Esophagus squamous epithelium (tissue), 5 donors: ENCODE measurements at places on chromosomes 4 and X.

DNA sequence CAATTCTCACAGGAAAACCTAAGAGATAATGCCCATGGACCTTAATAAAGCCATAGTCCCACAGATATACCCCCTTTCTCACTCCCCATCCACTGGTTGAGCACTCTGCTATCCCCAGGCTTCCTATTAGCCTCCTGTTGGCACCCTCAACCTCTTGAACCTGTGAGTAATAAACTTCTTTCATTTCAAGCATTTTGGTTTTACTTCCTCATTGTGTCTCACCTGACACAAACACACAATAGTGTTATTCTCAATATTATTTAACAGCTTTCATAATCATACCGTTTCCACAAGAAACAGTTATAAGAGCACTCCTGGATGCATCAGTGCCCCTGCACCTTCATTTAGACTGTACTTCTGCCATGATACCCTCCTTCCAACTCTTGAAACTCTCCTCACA is 56.8 kb downstream of the TRPC5 start:
- DNase-seq, result no peak

- no peak for DNase-seq
Measured at GRCh38 chrX:135549519-135549918, 29.1 kb downstream of the INTS6L start.

- no peak for DNase-seq
Measured at GRCh38 chrX:4935401-4935800, 1222.0 kb upstream of the PRKX start.

GRCh38 chr4:143021384-143021783 is 163.3 kb upstream of the USP38 start:
- no peak for DNase-seq

DNA sequence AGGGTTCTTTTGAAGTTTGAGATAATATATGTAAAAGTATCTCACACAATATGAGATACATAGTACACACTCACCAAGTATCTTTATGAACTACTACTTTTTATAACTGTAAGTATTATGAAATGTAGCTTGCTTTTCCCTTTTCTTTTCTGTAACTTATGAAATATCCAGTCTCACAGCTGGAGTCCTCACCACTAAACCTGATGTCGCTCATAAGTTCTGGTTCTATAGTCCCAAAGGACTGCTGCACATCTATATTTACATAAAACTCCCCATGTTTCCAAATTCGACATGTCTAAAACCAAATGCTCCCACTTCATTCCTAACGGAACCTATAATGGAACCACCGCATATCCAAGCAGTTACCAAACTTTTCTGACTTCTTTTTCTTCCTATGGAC is 186.5 kb upstream of the SLC7A11 start:
- DNase-seq, result no peak

DNA sequence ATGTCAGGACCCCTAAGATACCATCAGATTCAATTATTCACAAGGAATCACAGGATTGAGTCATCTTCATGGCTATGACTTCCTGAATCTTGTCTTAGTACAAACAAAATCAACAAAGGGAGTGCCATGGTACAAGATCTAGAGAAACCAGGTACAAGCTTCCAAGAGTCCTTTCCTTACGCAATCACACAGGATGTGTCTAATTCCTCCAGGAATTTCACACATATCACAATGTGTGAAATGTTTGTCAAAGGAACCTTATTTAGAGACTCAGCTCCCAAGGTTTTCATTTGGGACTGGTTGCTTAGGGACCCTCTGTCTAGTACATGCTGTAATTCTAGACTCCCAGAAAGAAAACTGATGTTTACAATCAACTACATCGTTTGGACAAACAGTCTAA is 83.0 kb downstream of the MAB21L2 start:
- no peak for DNase-seq

GRCh38 chr4:156537286-156537685 is 434.3 kb downstream of the PDGFC start:
- no peak for DNase-seq

GRCh38 chrX:30893206-30893605 is 4.2 kb upstream of the TAB3 start:
- no peak for DNase-seq

- DNase-seq, result no peak
Measured at GRCh38 chr4:176789955-176790354, 2.8 kb downstream of the VEGFC start.

DNA sequence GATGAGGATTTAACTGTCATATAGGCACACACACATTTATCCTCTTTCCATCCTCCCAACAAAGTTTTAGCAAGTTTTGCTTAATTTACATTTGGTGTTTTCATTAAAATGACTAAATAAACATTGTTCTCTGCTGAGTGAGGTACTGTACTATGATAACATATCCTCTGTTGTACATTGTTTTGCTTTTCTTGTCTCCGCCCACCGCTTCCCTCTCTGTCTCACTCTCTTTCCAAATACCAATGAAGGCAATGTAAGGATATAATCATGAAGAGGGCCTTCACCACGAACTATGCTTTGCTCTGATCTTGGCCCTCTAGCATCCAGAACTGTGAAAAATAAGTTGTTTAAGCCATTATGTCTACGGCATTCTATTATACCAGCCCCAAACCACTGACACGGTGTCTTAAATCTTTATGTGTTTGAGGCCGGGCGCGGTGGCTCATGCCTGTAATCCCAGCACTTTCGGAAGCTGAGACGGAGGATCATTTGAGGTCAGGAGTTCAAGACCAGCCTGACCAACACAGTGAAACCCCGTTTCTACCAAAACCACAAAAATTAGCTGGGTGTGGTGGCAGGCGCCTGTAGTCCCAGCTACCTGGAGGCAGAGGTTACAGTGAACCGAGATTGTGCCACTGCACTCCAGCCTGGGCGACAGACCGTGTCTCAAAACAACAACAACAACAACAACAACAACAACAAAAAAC is 65.3 kb downstream of the HPRT1 start:
- DNase-seq, result no peak

DNA sequence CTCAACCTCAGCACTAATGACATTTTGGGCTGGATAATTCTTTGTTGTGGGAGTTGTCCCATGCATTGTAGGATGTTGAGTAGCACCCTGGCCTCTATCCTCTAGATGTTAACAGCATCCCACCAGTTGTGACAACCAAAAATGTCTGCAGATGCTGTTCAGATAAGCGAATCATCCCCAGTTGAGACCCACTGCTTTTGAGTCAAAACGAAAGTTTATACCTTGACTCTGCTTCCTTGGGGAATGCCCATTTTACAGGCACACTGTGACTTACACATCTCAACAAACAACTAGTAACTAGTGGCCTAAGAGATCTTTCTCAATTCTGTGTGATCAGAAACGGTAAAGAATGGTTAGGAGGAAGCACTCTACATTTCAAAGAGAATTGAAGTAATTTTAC is 37.0 kb downstream of the SEPSECS start:
- no peak for DNase-seq

DNA sequence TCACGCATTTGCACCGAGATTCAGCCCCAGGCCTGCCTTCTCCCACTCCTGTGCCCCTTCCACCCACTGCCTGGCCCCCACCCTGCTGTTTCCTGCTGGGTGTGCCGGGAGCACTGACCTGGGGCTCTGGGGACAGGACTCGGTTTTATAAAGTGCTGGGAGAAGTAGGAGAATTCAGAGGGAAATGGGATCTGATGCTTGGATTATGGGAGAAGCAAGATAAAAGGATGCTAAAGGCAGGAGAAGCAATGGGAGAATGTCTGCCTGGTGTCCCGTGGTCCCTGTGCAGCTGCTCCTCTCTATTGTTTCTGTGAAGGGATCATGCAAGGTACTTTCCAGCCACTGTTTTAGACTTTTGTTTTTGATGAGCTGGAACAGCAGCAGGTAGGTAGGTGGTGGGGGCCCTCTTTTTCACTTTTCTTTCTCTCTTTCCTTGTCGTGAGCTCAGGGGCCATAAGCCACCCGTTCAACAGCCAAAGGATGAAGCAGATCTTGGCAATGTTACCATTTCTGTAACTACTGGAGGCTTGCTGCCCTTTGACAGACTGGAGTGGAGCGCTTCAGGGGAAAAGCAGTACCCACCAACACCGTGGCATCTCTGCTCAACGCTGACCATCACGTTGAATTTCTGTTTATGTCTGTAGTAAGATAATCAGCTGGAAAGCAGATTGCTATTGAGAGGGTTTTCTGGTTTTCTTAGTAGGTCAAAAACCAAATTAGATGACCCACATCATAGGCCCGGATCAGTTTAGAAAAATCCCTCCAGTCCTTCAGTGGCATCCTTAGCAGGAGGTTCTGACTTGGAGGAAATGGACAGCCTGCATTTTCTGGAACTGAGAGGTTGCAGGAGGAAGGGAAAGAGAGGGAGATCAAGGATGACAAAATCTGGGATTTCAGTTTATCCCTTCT is 63.8 kb upstream of the ENPP6 start:
- DNase-seq, result no peak

GRCh38 chr4:122764821-122765215 is 32.3 kb downstream of the BBS12 start:
- no peak for DNase-seq

DNA sequence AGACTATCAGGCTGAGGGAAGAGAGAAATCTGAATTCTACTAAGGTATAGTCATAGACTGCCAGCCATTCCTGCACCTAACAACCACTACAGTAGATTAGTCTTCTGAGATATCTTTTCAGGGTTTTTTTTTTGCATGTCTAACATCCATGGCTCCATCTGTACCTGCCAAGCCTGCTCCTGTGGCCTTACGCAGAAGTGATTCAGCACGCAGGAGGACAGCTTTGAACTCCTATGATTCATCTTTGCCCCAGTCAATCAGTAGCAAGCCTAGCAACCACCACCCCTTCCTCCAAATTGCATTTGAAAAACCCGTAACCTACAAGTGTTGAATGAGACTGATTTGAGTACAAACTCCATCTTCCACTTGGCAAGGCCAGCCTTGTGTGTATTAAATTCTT is 520.7 kb upstream of the HS3ST1 start:
- DNase-seq, result no peak

DNA sequence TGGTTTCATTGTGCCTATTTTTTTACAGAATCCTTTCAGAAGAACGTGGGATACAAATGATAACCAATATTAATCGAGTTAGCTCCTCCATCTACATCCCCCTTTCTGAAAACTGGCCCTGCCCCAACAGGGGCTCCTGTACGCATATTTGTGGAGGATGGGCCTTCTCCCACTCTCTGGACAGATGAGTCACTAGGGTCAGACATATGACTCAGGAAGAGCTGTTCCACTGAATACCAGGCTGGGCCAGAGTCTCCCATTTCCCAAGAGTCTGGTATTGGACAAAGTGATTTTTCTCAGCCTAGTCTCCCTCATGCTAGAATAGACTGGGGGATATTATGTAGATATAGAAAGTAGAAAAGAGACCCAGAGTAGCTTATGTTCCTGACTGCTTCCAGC is 142.4 kb downstream of the TSPAN5 start:
- no peak for DNase-seq

GRCh38 chrX:9519546-9520216 is 54.8 kb downstream of the TBL1X start:
- no peak for DNase-seq

GRCh38 chr4:17033768-17034181 is 135.3 kb upstream of the LDB2 start:
- no peak for DNase-seq

- no peak for DNase-seq
Measured at GRCh38 chr4:4849106-4849505, 10.4 kb upstream of the MSX1 start.

DNA sequence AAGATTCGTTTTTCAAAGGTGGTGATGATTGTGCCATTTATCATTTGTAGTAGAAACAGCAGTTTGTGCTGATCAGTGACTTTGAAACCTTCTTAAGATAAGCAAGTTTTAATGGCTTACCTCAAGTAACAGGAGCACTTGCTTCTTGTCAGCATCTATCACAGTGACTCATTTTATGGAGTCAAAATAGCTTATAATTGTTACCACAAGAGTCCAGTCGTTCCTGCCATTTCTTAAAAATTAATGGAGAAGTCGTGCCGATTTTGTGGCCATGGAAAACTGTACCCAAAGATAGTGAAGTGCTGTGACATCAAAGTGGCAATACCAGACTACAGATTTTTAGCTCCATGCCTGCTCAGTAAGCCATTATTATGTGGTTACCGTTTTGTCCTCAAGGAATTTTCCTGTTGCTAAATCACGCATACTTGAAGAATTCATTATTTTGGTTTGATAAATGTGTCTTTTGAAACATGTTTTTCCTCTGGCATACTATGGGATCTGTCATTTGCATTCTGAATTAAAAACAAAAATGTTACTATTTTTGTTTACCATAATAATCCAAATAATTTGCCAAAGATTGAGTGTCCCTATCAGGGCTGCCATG is 129.9 kb downstream of the CBR4 start:
- DNase-seq, result no peak

DNA sequence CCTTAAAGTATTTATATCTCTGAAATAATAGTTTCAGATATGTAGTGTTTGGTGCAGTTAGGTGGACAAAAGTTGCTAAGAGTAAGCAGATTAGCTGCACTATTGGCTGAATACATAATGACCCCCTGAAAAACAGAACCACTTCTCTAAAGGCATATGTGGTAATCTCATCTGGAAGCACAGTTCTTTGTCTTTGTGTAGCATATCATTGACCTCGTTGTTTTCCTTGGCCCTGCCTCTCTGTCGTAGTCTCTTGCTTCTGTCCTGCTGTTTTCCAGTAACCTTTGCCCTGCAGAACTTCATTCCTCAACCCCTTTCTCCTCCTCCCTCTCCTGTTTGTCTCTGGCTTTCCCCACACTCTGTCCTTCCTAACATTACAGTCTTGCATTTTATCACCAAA is 41.4 kb downstream of the JADE3 start:
- no peak for DNase-seq

GRCh38 chr4:111991163-111991562 is 154.1 kb upstream of the FAM241A start:
- no peak for DNase-seq

- no peak for DNase-seq
Measured at GRCh38 chr4:182074810-182075209, 168.4 kb upstream of the TENM3 start.

DNA sequence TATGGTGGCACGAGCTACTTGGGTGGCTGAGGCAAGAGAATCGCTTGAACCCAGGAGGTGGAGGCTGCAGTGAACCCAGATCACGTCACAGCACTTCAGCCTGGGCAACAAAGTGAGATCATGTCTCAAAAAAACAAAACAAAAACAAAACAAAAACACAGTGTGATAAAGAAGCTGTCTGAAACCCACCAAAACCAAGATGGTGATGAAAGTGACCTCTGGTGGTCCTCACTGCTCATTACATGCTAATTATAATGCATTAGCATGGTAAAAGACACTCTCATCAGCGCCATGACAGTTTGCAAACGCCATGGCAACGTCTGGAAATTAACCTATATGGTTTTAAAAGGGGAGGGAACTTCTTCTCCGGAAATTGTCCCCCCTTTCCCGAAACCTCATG is 29.4 kb upstream of the OPHN1 start:
- no peak for DNase-seq

DNA sequence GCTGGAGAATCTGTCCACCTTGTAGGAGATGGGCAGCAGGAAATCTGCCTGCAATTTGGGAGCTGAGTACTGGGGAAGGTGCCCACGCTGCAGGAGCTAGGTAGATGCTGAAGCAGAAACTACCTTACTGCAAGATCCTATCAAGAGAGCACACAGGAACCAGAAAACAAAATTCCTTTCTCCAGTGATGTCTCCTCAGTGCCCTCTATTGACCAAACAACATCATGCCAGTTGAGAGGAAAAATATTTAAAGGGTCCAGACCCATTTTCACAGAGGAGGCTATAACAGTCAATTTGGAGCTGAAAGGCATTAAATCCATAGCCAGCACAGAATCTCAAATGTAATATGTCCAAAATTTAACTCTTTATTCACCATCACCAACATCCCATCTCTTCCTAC is 406.8 kb downstream of the SLITRK2 start:
- DNase-seq, result no peak

- DNase-seq, result no peak
Measured at GRCh38 chr4:37758226-37758625, 68.3 kb upstream of the PGM2 start.
